ENCODE measurements at places on chromosomes 2 and 18. TPM values are rescaled to one million over a fixed set of nuclear protein-coding genes. Genes with fewer than 3 reads are reported as not detected.

CD302 gene
- total RNA-seq, result 103 TPM

AQP12B gene
- not detected for total RNA-seq

CYBRD1 gene
- total RNA-seq, result 230 TPM

CDH20 gene
- total RNA-seq, result 5.9 TPM

ANKRD30BL gene
- 11.2 TPM for total RNA-seq
